ENCODE measurements at places on chromosomes 11 and 22. TPM values are rescaled to one million over a fixed set of nuclear protein-coding genes. Genes with fewer than 3 reads are reported as not detected.

DNA sequence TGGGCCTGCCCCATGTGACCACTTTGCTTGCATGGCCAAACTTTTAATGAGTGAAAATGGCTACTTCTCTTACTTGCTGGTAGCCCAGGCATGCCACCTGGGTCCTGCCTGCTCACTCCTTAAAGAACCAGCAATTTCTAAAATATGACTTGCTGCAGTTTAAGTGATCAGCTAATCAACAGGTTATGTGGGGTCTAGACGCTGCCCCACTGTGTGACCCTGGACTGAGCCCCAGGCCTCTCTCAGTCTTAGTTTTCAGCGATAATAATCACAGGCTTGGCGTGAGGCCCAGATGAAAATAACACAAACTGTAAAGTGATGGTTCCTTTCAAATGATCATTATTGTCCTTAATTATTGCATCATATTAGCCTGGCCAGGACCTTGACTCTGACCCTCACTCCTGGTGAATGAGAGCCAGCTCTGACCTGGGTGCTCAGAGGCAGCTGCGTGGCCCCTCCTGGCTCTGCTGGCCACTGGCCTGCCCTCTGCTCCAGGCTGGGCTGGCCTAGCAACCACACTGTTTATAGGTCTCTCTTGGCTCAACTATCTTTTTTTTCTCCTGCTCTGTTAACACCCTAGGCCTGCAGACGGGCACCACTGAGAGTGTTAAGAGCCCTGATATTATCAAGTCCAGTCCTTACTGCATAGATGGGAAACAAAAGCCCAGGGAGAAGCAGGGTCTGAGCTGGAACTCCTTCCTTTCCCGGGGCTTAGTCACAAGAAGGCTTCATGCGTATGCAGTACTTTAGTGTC lies 89.7 kb downstream of the RRM1 start:
- no peak for DNase-seq

The EFCAB6 gene
- total RNA-seq: 0.27 TPM

DNA sequence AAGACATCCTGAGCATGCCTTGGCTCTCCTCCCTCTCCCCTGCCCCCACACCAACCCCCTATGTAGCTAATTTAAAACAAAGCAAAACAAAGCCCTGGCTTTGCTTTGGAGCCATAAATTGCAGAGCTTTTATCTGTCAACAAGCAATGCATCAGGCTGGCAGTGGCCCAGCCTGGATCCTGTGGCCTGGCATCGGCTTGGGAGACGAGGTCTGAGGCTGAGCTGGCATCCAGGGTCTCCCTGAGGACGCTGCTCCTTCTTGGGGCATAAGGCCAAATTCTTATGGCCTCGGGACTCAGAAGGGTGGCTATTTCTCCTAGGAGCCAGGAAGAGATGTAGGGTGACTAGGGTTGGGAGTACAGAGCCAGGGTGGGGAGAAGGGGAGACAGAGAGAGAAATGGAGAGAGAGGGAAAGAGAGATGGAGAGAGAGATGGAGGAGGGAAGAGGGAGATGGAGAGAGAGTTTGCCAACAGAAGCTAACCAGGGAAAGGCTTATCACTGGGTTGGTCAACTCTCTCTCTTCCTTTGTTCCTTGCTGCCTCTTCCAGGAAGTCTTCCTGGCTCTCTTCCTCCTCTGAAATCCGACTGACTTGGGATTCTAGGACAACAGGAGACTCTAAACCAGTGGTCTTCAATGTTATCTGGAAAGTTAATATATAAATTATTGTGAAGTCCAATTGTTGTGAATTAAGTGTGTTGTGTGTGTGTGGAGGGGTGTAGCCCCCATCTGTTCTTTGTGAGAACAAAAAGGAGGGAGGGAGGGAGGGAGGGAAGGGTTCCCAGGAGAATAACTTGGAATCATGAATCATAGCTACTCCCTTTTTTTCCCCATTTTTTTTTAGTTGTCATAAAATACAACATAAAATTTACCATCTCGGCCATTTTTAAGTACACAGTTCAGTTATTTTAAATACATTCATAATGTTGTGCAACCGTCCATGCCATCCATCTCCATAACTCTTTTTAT lies 29.1 kb downstream of the TSPAN18 start:
- no peak for DNase-seq

- DNase-seq: no peak
Observed at GRCh38 chr22:36569999-36570398, 41.0 kb upstream of the EIF3D start.

- DNase-seq: peak; percentile 53
Observed at GRCh38 chr11:2777871-2778629, 78.3 kb upstream of the KCNQ1OT1 start.

The USH1C gene
- total RNA-seq: not detected

GRCh38 chr11:12472401-12473005 lies 95.1 kb downstream of the PARVA start:
- no peak for DNase-seq

The ART1 gene
- total RNA-seq: not detected

The OR51B2 gene
- total RNA-seq: not detected

The MYBPC3 gene
- not detected for total RNA-seq

The TRIM48 gene
- total RNA-seq: not detected

- peak; percentile 24 for DNase-seq
Observed at GRCh38 chr11:31870609-31871309, 59.6 kb upstream of the PAX6 start.

DNA sequence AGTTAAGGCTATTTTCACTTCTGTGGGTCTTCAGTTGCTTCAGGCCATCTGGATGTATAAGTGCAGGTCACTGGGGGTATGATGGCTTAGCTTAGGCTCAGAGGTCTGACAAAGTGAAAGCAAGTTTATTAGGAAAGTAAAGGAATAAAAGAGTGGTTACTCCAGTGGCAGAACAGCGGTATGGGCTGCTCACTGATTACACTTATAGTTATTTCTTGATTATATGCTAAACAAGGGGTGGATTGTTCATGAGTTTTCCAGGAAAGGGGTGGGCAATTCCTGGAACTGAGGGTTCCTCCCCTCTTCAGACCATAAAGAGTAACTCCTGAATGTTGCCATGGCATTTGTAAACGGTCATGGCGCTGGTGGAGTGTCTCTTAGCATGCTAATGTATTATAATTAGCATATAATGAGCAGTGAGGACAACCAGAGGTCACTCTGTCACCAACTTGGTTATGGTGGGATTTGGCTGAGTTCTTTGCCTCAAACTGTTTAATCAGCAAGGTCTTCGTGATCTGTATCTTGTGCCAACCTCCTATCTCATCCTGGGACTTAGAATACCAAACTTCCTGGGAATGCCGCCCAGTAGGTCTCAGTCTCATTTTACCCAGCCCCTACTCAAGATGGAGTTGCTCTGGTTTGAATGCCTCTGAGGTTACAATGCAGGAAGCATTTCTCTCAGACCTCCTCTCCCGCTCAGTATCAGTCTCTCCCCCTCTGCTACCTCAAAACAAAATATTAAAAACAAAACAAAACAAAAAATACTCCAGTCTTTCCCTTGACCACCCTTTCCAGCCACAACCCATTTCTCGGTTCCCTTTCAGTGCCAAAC lies 106.6 kb upstream of the SLC22A12 start:
- DNase-seq: no peak

GRCh38 chr11:111520560-111520959 lies 6.0 kb downstream of the HOATZ start:
- DNase-seq: no peak

The ZC3H12C gene
- 0.02 TPM for total RNA-seq

DNA sequence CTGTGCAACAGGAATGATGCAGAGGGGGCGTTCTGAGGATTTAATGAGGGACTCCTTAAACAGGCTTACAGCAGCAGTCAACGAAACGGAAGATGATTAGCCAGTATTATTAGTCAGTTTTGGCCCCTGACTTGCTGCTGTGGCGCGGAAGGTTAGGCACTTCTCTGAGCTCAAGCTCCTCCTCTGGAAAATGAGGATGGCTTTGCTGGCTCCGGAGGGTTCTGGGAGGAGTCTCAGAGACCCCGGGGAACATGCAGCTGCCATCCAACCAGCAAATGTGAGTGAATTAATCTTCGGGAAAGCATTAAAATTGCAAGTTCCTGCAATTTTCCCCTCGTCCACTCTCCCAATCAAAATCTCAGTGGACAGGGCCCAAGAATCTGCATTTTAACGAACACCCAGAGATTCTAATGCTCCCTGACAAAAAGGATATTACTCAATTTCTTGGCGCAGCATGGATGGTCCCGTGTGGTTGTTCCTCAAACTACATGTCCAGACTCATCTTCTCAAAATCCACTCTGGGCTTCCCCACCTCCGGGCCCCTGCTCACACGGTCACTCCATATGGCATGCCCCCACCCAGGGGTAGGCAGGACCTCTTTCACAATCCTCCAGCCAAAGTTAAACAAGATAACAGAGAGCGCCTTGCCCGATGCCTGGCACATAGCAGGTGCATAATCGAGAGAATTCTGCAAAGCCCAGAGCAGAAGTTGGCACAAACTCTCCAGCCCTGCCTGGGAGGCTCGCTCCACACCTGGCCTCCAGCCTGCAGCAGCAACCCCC lies 6.4 kb downstream of the ELFN2 start:
- DNase-seq: no peak

DNA sequence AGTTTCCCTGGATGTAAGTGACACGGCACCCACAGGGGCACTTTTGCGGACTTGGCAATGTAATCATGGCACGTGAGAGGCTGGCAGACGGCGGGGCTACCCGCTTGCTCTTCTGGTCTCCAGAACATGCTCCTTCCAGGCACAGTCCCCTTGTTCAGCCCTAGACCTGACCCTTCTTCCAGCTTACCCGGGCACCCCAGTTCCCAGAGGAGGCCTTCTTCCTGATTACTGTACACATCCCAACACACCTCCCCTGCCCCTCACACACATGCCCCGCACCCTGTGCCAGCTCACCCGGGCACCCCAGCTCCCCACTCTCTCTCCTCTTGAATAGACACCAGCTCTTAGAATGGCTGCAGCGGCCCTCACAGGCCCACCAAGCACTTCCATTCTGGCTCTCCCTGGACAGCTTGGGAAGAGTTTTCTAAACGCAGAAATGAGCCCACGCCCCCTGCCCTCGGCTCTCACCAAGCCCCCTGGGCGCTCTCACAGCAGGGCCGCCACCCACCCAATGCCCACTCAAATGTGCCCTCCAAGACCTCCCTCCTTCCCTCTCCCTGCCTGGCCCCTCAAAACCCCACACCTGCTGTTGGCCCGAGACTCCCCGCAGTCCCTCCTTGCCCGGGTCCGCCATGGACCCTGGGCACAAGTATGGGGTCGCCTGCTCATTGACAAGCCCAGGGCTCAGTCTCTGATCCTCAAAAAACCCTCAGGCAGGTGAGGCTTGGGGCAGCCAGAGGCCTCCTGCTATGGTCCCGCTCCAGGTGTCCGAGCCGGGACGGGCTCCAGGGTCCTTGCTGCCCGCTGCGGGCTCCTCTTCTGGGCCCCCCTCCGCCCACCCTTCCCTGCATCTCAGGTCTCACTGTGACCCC lies 88.5 kb downstream of the WNT7B start:
- no peak for DNase-seq

DNA sequence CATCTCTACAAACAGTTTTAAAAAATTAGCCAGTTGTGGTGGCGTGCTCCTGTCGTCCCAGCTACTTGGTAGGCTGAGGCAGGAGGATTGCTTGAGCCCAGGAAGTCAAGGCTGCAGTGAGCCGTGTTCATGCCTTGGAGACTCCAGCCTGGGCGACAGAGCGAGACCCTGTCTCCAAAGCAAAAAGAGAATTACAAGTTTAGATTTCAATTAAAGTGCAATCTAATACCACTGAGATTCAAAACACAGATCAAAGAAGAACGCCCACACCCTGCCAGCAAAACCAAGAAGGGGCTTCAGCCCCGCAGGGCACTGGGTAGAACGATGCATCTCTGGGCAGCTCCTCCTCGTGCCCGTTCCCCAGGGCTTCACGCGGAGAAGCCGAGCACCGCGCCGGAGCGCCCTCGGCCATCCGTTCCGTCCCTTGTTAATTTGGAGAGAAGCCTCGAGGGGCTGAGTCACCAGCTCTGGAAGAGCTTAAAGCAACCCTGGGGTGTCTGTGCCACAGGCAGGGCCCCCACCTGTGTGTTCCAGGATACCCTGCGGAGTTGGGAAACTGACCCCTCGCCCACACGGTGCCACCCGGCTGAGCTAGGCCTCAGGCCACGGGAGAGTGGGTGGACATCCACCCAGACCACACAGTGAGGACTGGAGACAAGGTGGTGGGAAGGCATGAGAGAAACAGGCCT lies 47.0 kb downstream of the AP2A2 start:
- DNase-seq: no peak

DNA sequence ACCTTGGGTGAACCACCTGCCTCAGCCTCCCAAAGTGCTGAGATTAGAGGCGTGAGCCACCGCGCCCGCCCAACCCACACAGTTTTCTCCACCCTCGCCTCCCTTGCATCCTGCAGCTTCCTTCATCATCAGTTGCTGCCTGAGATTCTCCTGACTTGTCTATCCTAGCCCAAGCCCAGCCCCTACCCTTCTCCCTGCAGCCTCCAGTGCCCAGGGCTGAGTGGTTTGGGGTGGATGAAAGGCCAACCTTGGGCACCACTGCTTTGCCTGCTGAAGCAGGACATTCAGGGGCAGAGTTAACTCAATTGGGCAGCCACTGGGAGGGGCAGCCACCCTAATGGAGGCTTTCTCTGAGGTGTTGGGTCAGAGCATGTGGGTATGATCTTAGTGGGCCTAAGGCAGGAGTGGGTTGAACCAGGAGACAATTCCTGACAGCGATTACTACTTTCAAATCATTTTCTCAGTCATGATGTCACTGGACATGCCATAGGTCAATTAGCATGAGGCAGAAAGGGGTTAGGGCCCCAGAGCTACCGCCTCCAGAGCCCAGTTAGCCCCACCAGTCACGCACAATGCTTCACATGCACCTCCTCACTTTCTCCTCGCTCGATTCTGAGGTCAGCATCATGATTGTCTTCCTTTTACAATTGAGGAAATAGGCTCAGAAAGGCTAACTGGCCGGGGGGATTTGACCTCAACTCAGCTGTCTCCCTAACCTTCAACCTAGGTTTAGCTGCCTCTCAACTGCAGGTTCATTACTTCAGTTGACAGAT lies 1.0 kb upstream of the FKBP2 start:
- DNase-seq: no peak

The PKP3 gene
- total RNA-seq: not detected

- DNase-seq: no peak
Observed at GRCh38 chr11:96228910-96229309, 114.1 kb downstream of the MAML2 start.

DNA sequence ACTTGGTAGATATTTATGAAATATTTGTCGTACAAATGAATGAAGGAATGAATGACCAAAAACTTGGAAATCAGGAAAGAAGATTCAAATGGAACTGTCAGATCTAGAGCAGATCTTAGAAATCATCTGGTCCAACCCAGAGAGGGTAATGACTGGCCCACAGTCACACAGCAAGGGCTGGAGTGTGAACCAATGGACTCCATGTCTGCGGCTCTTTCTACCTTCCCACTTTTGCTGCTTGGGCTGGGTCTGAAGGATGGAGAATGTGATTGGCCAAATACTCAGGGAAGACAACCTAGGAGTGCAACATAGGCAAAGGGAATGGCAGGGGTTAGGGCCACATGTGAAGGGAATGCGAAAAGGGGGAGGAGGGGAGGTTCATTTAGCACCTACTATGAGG lies 5.8 kb upstream of the DGKZ start:
- no peak for DNase-seq

The OR51G1 gene
- total RNA-seq: not detected

DNA sequence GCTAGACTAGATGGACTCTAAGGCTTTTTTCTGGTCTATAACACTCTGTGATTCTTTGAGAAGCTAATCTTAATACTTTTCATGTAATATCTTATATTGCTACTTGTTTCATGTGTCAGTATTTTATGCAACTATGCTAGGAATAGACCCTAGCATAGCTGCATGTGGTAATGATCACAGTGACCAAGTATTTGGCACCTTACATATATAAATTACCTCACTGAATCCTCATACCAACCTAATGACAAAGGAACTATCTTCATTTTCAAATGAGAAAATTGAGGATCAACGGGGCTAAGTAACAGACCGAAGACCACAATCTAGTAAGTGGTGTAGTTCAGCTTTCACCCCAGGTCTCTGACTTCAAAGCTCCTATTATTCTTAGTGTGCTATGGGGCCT lies 327.3 kb upstream of the PITPNB start:
- DNase-seq: no peak

The AQP11 gene
- 0.09 TPM for total RNA-seq

Data from activated naive CD4-positive, alpha-beta T cell treated with anti-CD3 and anti-CD28 coated beads, Interleukin-2, amount 50 U/mL, for 72 hours (primary cell).